Stimulated activated CD4-positive, alpha-beta T cell treated with anti-CD3 and anti-CD28 coated beads, TNF-alpha, amount 100 ng/mL, for 1 hour (primary cell): ENCODE measurements at places on chromosomes 5 and 9.

- no peak for DNase-seq
These were observed 5.0 kb upstream of the RASGRF2 start for GRCh38 chr5:80955082-80955590.

DNA sequence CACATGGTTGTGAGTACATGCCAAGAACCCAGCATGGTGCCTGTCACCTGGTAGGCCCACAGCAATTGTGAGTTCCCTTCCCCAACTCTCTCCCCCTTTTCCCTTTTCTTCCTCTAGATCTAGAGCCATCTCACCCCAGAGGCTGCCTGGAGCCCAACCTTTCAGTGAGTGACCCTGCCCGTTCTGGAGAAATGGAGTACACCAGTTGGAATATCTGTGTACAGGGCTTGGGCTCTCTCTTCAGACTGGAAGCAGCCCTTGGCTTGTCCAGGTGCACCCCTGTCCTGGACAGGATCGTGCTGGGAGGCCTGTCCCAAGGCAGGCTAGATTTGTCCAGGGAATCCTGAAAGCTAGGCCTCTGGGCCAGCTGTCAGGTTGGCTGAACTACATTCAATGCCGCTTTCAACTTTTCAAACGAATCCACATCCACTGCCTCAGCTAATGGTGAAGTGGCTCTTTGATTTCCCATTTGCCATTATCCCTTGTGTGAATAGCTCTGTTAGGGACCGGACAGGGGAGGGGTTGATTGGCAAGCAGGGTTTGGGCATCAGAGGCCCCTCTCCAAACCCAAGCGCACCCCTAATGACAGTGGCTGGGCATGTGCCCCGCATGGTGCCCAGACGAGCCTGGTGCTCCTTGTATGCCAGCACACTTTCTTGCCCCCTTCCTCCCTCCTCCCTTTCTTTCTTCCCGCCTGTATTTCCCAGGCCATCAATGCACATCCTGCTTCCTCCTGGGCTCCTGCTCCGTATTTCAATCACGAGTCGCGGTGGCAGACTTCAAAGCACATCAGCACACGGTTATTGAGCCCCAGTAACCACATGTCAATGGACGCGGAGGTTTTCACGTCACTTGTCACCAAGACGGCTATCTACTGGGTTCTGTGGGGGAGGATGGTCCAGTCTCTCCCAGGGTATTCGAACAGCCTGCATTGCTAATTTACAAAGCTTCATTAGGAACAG lies 211.2 kb downstream of the DAB2IP start:
- DNase-seq: no peak

- no peak for DNase-seq
These were observed 19.0 kb downstream of the C9orf152 start for GRCh38 chr9:110188991-110189390.

DNA sequence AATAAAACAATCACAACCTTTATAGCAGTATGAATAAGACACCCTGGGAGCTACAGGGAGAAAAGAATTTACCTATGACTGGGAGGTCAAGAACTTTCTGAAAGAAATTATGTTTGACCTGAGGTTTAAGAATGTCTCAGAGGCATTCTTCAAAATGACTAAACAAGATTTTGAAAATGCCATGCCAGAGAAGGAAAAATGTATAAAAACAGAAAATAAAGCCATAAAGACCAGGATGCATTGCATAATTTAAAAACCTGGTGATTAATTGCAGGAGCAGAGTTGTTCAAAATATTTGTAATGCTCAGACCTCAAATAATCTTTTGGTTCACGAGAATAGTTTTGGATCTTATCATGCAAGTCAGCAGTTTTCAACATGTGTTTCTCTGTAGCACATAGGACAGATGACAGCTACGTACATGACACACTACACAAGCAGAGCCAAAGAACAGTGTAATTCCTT lies 954.7 kb upstream of the ARRDC3 start:
- no peak for DNase-seq

- DNase-seq: no peak
These were observed 57.4 kb downstream of the TMEM38B start for GRCh38 chr9:105751761-105752160.

- DNase-seq: no peak
These were observed 18.7 kb downstream of the PCDHGC5 start for GRCh38 chr5:141507387-141508091.

DNA sequence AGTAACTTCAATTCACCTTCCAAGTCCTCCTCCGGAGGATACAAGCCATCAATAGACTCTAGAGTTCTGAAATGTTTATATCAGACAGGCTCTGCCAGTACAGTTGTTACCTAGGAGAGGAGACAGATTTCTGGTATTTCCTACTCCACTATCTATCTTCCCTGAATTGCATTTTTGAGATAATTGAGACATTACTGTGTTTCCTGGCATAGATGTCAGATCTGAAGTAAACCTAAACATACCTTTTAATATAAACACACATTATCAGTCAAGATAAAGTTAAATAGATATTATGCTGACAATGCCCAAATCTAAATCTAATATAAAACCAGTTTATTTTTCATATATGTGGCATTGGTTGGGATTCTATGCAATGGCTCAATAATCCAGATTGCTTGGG lies 8.2 kb upstream of the TYRP1 start:
- DNase-seq: no peak
